B cell (primary cell): ENCODE measurements at places on chromosomes 2 and 18. TPM values are rescaled to one million over a fixed set of nuclear protein-coding genes. Genes with fewer than 3 reads are reported as not detected.

- DNase-seq = no peak
Observed at GRCh38 chr2:81583311-81584108, 1279.0 kb upstream of the LRRTM1 start.

- no peak for DNase-seq
Observed at GRCh38 chr2:136486115-136486514, 279.2 kb upstream of the THSD7B start.

The NPPC gene
- 0.70 and 0.71 TPM in 2 replicates for total RNA-seq

The CDH7 gene
- total RNA-seq = not detected in 2 replicates
